ENCODE measurements at places on chromosomes 1 and 21.

DNA sequence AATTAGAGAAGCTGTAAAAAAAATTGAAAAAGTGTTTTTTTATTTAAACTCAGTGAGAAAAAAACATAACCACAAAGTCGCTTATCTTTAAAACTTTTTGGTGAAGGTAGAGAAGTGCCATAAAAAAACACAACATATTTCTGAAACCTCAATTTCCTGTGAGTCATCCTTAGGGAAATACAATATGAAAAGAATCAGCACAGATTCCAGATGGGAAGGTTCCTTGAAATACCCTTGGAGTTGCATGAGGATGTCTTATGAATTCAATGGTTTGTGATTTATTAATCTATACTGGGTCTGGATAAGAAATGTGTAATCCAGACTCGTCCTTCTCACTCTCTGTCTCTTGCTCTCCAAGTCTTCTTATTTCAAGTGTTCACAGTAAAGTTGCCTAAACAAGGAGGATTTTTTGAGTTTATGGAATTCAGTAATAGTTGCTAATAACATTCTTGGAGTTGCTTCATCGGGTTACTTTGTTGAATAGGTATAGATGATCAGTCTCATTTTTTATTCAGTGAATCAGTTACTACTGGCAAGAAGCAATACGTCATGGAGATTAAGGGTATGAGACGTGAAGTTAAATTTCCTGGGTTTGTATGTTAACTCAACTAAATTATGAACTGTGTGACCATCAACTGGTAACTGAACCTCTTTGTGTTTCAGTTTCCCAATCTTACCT, 191.4 kb downstream of the KCNK2 start:
- DNase-seq: no peak

- DNase-seq: no peak
Observed at GRCh38 chr1:55378582-55378981, 163.4 kb upstream of the USP24 start.

GRCh38 chr1:4058706-4059105, 158.6 kb upstream of the C1orf174 start:
- DNase-seq: no peak

DNA sequence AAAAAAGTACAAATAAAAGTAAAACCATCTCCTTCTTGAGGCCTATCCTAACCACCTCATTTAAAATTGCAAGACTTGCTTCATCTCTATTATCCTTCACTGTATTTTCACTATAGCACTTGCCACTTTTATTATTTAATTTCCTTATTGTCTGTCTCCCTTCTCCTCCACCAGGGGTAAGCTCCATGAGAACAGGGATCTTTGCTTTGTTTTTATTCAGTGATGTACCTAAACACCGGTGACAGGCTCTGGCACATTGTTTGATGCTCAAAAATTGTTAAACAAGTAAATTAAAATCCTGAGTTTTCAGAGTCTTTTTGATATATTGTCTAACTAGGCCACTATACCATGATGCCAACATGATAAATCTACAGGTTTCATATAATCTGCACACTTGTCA, 17.2 kb upstream of the SPEN start:
- no peak for DNase-seq

- no peak for DNase-seq
Observed at GRCh38 chr1:110123224-110123623, 11.0 kb downstream of the UBL4B start.

- no peak for DNase-seq
Observed at GRCh38 chr1:201989354-201990128, 7.1 kb downstream of the RNPEP start.

DNA sequence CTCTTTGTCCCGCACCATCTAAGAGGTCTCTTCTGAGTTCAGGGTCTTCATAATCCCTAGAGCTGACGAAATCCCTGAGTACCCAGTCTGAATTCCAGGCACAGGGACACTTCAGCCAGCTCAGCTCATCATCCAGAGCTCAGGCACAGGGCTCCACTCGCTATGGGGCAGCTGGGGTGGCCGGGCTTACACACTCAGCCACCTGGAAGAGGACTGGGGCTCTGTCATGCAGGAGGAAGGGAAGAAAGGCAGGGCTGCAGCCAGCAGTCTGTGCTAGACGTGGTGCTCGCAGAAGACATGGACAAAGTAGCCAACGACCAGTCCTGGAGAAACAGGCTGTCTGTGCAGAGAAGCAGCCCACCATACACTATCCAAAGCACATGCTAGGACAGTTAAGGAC, 88.5 kb downstream of the POFUT2 start:
- DNase-seq: no peak

DNA sequence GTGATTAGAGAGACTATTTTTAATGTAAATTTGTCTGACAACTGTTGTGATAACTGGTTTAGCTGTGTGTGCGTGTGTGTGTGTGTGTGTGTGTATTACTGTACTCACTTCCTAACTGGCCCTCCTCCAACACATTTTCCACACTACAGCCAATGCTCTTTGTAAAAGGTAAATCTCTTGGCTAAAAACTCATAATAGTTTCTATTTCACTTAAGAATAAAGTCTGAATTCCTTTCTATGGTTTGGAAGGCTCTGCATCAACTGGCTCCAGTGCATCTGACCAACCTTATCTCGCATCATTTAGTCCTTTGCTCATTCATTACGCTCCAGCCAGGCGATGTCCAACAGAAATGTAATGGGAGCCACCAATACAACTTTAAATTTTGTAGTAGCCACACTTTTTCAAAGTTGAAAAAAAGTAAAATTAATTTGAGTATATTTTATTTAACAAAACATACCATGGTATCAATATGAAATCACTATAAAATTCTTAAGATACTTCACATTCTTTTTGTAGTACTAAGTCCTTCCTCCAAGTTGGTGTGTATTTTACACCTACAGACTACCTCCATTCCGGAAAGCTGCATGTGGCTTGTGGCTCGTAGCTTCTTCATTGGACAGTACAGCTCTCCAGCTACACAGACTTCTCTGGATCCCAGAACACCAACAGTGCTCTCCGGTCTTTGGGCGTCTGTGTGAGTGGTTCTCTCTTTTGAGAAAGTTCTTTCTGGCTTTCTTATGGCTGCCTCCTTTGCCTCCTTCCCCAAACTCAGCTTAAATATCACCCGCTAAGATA, 68.9 kb downstream of the NRIP1 start:
- DNase-seq: no peak

GRCh38 chr1:60088620-60089155, 15.1 kb upstream of the C1orf87 start:
- DNase-seq: no peak

- DNase-seq: no peak
Observed at GRCh38 chr1:187374082-187374481, 545.3 kb downstream of the PLA2G4A start.

GRCh38 chr1:91764471-91765115, 121.4 kb downstream of the TGFBR3 start:
- DNase-seq: no peak

DNA sequence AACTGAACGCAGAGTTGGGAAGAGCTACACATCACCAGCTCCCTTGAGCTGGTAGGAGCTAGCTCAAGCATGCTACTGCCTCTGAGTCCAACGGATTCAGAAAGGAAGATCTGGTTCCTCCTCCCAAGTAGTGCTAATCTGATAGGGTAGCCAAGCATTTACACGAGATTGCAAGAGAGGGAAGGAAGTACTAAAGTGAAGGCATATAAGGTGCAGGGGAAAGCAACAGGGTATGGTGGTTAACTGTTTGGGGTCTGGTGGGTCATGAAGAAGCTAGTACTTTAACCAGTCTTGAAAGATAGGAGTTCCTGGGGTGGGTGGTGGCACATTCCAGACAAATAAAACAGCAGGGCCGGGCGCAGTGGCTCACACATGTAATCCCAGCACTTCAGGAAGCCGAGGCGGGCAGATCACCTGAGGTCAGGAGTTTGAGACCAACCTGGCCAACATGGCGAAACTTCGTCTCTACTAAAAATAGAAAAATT, 20.2 kb upstream of the ZNF436 start:
- no peak for DNase-seq

GRCh38 chr1:150890033-150890416, 3.1 kb downstream of the CTXND2 start:
- peak; percentile 58 for DNase-seq

DNA sequence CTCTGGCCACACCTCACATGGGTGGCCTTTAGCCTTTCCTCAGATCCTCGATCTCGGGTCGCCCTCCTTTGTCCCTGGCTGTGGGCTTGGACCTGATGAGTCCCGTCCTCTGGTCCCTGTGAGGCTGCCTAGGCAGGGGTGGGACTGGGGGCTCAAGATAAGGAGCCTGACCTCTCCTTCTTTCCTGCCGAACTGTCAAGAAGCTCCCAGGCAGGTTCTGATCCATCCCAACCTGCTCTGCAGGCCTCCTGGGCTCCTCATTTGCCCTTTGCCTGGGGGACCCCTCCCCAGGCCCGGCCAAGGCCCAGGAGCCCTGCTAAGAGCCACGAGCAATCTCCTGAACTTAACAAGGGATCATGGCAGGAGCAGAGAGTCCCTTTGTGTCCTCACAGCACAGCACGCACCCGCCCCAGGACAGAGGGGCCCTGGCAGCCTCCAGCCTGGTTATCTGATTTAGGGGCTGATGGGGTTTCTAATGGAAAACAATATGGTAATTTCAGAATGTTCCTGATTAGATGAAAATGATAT, 82.4 kb upstream of the POU3F1 start:
- no peak for DNase-seq

DNA sequence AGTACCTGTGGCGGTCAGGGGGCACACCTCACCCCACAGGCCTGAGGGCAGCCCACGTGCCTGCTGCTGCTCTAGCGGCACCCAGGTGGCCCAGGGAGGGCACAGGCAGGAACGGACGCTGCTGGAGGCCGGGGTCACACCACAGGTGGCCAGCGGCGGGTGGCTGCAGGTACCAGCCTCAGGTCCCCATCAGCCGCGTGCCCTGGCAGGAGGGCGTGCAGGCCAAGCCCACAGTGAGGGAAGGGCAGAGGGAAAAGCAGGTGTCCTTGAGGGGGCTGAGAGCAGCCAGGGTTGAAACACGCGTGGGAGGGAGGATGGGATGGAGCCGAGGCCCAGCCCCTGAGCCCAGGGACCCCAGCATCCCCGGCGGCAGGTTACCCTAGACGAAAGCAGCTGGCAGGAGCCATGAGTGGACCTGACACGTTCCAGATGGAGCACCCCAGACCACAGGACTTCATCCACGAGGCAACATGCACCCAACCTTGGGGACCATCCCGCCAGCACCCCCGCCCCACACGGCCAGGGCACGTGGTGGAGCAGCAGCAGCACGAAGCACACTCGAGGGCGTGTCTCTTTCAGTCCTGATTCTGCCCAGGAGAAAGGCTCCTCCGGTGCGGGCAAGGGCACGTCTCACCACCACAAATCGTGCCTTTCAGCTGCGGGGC, 3.7 kb downstream of the SLC19A1 start:
- DNase-seq: no peak

DNA sequence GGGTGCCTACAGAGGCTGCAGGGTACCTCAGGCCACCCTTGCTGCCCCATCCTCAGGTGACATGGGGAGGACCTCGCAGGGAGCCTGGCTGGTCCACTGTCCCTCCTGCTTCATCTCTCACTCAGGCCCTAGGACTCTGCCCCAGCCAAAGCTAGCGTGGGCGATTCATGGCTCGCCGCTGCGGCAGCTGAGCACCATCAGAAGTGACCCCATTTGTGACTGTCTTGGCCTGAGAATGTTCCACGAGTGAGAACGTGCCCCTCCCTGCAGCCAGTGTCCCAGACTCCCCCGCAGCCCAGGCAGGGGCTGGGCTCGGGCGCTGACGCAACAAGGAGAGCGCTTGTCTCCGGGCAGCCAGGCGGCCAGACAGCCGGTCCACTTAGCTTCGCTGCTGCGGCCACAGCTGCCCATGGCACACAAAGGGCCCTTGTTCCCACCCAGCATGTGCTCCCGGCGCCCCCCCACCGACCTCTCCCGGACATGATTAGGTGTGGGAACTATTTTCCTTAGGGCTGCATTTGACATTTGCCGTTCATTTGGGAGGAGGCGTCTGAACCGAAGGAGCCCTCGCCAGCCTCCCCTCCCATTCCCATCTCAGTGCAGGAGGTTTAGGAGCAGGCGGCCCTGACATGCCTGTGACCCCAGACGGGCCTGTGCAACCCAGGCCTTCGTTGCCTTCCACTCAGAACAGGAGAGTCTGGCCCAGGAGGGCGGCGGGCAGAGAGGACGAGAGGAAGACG, 19.3 kb upstream of the POFUT2 start:
- DNase-seq: no peak

DNA sequence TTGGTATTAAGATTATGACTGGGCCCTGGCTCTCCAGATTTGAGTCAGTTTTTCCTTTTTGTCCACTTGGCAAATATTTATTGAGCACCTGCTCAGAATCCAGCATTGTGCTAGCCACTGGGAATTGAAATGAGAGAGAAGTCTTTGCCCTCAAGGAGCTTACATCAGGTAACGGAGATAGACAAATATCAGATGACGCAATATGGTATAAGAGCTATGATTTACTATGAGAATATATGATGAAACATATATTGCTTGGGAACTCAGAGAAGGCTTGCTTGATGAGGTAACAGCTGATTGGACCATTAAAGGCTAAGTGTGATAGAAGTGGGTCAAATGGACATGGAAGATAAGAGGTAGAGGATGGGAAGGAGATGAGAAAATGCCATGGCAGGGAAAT, 41.0 kb upstream of the GPR88 start:
- DNase-seq: no peak

- DNase-seq: no peak
Observed at GRCh38 chr1:243758647-243759046, 91.4 kb downstream of the AKT3 start.

DNA sequence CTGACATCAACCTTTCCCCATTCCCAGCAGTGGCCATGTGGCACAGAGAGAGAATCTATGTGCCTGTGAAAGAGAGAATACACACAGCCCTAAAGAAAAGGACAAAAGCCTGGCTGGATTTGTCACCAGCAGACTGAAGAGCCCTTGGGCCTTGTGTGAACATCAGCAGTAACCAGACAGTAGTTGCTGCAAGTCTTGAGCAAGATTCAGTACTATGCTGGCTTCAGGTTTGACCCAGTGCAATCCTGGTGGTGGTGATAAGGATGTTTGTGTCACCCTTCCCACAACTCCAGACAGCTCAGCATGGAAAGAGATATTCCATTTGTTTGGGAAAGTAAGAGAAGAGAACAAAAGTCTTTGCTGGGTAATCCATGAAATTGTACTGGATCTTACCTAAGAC, 28.4 kb upstream of the GBP6 start:
- no peak for DNase-seq

- DNase-seq: no peak
Observed at GRCh38 chr1:61253912-61254633, 171.7 kb downstream of the NFIA start.

DNA sequence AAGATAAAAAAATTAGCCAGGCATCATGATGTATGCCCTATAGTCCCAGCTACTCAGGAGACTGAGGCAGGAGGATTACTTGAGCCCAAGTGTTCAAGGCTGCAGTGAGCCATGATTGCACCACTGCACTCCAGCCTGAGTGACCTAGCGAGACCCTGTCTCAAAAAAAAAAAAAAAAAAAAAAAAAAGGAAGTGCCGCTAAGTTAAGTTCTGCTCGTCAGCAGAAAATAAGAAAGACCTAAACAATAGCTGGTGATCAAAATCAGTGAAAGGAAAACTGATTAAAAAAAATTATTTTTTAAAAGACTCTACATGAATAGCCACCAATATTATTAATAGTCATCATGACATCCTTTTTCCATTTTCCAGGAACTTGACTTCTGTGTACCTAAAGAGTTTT, 44.2 kb upstream of the MTR start:
- no peak for DNase-seq

- DNase-seq: no peak
Observed at GRCh38 chr21:45900034-45900868, 81.3 kb upstream of the COL6A1 start.

- no peak for DNase-seq
Observed at GRCh38 chr1:51506537-51506936, 12.5 kb downstream of the EPS15 start.
